ENCODE measurements at places on chromosomes 5 and 9.

DNA sequence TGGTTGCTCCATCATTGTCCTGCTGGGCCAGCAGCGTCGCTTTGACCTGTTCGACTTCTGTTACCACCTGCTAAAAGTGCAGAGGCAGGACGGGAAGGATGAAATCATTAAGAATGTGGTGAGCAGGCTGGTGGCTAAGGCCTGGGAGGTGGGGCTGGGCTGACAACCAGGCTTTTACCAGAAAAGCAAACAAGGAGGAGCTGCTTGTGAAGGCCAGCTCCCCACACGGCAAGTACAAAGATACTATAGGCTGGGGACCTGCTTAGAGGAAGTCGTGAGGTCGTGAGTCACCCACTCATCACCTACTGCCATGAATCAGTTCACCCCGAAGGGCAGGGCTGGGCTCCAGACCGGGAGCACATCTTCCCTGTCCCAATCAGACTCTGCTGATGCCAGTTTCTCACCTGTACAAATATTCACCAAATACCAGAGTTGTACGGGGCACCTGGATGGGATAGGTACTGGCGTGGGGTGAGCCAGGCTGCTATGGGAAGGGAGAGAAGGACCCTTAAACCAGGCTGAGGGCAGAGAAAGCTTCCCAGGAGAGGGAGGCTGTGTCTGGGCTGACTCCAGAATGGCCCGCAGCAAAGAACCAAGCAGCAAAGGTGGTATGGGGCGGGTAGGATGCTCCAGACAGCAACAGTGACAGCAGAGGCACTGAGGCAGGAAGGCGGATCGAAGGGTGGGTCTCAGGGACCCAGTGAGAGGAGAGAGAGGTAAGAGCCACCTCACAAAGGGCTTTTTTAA lies 69.3 kb upstream of the NIPAL4 start:
- DNase-seq, result no peak

- no peak for DNase-seq
Observed at GRCh38 chr9:70902692-70903131, 218.7 kb downstream of the TRPM3 start.

DNA sequence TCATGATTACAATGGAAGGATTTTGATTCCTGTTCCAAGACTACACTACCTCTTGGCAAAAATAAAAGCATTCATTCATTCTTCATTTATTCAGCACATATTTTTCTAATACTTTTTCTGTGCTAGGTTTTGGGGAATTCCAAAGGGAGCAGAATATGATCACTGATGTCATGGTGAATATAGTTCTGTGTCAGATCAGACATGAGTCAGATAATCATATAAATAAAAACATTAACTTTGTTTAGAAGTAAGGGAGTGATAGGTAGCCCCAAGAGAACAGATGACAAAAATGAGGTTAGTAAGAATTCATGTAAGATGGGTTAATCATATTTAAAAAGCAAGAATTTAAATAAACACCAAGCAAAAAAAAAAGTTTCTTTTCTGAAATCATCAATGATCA lies 94.1 kb upstream of the RANBP6 start:
- DNase-seq, result no peak

DNA sequence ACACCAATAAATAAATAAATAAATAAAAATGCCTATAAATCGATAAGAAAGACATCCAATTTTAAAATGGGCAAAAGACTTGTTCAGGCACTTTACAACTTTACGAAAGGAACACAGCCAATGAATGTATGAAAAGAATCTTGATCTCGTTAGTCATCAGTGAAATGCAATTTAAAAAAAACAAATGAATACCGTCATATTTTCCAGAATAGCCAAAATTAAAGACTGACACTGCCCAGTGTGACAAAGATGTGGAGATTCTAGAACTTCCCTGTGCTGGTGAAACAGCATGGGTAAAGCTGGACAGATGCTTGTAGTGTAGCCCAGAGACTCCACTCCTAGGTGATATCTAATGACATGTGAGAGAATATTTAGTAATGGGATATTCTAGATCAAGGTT lies 127.1 kb downstream of the GOLPH3 start:
- DNase-seq, result no peak

DNA sequence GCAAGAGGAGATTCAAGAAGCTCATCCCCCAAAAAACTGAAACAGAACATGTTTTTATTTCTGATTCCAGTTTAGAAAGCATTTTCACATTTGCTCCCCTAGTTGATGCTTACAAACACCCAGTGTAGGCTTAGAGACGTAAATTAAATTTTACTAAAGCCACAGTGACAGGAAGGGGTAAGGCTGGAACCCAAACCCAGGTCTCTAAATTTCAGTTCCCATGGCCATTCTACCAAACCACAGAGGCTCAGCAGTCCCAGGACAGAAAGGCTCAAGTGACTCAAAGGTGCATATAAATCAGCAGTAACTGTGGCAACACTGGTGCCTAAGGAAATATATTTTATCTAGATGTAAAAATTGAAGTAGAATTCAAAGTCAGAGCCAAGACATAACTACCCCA lies 128.7 kb downstream of the CEP120 start:
- DNase-seq, result no peak

DNA sequence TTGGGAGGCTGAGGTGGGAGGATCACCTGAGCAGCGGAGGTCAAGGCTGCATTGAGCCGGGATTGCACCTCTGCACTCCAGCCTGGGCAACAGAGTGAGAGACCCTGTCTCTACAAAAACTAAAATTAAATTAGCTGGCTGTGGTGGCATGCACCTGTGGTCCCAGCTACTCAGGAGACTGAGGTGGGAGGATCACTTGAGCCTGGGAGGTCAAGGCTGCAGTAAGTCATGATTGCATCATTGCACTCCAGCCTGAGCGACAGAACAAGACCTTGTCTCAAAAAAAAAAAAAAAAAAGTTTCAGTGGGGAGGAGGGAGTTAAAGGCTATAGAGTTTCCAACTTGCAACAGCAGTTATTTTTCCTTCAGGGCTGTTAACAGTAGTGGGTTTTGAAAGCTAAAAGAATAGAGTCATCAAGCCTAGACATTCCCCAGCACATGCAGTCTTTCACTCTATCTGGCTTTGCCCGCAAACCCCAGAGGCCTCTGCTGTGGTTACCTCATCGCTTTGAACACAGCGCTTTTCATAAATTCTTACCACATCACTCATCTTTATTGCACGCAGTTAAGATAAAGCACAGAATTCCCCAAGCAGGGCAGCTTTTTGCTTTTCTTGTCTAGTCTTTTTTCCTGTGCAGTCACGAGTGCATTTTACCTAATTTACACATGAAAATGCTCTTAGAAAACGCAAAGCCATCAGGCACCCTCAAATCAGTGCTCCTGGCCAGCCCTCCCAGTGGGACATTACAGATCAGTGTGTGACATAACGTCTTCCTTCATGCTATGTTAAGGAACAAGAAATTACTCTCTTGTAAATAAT lies 8.7 kb upstream of the SLC2A8 start:
- DNase-seq, result no peak
